M059J (cell line): ENCODE measurements at places on chromosomes 1 and 21. TPM values are rescaled to one million over a fixed set of nuclear protein-coding genes. Genes with fewer than 3 reads are reported as not detected.

DNA sequence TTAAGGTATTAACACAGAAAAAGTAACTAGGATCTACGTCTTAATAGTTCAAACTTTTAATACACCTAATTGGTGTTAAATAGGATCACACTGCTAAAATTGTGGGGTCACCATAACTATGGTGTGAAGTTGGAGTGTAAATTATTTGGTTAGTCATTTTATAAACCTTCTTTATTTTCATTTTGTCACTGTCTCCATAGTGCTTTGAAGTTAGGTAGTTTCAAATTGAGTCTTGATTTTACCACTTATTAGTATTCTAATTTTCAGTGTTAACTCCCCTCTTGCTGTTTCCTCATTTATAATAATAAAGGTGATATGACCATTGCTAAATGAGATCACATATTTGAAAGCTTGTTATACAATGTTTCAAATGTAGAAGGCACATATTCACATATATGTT is 738.1 kb upstream of the CHRM3 start:
- no peak for DNase-seq

Gene KRTAP10-11
- total RNA-seq = not detected in 2 replicates

Gene CCNL2
- 29.9 and 35.2 TPM in 2 replicates for total RNA-seq

DNA sequence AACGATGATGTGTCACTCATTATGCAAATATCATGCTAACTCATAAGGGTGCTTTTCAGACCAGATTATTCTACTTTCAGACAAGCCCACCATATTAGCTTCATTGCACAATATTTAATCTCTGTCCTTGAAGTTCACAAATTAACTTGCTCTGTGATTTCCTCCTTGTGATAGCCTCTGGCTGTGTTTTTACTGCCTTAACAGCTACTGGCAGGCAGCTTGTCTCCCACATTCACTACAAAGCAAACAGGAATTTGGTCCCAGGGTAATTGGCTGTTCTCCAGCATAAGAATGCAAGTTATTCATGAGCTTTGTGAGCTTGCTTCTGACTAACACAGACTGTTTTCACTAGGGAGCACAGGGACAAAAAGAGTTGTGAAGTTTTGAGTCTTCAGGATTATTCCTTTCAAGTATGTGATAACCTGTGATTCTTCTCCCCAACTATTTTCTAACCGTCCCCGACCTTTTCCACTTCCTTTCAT is 87.9 kb upstream of the HMCN1 start:
- peak; percentile 100 for DNase-seq

- DNase-seq = no peak
Measured at GRCh38 chr1:37846647-37847339, 12.6 kb downstream of the MTF1 start.

Gene PAQR6
- total RNA-seq = 0.37 and 1.0 TPM in 2 replicates

GRCh38 chr21:16454399-16454798 is 724.6 kb downstream of the USP25 start:
- no peak for DNase-seq

Gene TMEM269
- total RNA-seq = 0.02 TPM in 1 of 2 replicates, not detected in the other

GRCh38 chr1:64117492-64117891 is 85.9 kb upstream of the UBE2U start:
- no peak for DNase-seq

Gene OR2T29
- total RNA-seq = not detected in 2 replicates

Gene CFHR5
- total RNA-seq = not detected in 2 replicates

Gene ZNF644
- total RNA-seq = 37.3 and 46.9 TPM in 2 replicates

GRCh38 chr1:53343831-53344668 is 16.2 kb upstream of the LRP8 start:
- peak; percentile 42 for DNase-seq

Gene ADORA3
- not detected in 2 replicates for total RNA-seq

GRCh38 chr1:229689904-229690303 is 63.9 kb downstream of the URB2 start:
- DNase-seq = no peak

Gene SLAMF8
- 0.05 and 0.25 TPM in 2 replicates for total RNA-seq

DNA sequence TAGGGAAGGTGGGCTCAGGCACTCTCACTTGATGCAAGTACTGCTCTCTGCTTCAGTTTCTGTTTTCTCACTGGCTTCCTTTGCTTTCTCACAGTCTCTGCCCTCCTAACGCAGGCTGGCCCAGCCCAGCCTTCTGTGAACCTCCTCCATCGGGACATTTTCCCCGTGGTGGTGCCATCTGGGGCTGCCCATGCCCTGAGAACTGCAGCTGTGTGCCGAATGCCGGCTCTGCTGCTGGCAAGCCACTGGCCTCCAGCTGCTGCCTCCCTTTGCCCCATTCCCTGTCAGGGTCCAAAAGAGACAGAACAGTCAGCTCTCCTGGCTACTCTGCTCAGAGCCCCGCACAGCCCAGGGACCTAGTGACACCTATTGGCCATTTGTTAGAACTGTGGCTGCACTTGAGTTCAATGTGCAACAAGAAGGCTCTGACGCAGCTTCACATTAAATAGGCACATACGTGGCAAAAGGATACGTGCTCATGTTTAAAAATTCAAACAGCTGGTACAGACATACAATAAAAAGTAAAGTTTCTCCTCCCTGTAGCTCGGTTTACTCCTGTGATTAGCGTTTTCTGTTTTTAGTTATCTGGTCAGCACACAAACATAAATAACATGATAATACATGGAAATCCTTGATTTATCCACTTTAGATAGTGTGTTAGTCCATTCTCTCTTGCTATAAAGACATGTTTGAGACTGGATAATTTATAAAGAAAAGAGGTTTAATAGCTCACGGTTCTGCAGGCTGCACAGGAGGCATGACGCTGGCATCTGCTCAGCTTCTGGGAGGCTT is 46.6 kb downstream of the FCRL5 start:
- peak; percentile 57 for DNase-seq

Gene AURKAIP1
- 141 and 178 TPM in 2 replicates for total RNA-seq

- peak; percentile 9 for DNase-seq
Measured at GRCh38 chr1:197440715-197441114, 172.7 kb downstream of the CRB1 start.

GRCh38 chr1:87334351-87335174 is 5.9 kb downstream of the LMO4 start:
- DNase-seq = peak; percentile 66

Gene SHISA4
- 63.9 and 64.2 TPM in 2 replicates for total RNA-seq

Gene C1orf226
- total RNA-seq = 2.2 and 2.6 TPM in 2 replicates

DNA sequence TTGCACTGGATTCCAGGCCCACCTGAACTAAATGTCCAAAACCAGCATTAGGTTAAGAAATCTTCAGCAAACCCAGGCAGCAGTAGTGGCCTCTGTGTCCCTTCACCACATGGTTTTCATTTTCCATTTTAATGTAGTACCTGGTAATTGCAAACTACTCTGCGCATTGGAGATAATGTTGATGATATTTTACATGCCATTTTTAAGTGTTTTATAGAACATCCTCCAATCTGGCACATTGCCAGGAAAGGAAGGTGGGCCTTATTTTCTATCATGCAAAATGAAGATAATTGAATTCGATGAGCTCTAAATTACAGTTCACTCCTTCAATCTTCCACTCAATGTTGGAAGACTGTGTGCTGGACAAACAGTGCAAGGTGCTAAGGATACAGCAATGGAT is 89.5 kb downstream of the ZC3H11B start:
- no peak for DNase-seq

DNA sequence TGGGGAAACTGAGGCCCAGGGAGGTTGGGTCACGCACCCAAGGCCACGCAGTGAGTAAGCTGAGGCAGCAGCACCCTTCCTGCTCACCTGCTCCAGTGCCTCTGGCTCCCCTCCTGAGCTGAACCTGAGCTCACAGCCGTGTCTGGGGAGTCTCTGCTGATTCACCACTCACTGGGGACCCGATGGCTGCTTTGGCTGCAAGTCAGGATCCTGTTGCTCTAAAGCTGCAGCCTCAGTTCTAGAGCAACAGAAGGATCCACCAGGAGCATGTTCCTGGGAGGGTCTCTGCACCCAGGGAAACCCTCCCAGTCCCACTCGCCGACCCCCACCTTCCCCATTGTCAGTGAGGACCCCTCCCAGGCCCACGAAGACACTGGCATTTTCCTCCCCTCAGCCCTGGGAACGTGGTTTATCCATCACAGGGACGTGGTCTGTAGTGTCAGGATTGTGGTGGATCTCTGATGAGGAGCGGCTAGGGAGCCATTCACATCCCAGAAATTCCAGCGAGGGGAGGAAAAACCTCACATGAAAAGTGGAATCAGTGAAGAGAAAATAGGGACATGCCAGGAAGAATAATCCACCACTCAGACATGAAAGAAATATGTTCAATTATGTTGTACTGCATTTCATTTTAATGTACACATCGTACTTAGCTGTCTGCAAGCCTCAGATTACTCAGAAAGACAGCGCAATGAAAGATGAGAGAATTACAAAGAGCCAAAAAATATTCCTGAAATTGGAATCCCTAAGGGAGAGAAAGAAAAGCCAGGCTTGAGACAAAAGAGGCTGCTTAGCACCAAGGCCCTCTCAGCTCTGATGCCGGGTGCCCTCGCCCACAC is 447.2 kb downstream of the MATN1 start:
- no peak for DNase-seq

GRCh38 chr1:20413776-20414140 is 72.3 kb downstream of the CAMK2N1 start:
- DNase-seq = no peak

- peak; percentile 96 for DNase-seq
Measured at GRCh38 chr1:230849451-230850224, 18.7 kb downstream of the C1orf198 start.

Gene FALEC
- total RNA-seq = not detected in 2 replicates

Gene MFAP2
- total RNA-seq = 0.12 TPM in 1 of 2 replicates, not detected in the other

- no peak for DNase-seq
Measured at GRCh38 chr1:239382666-239383065, 3.7 kb upstream of the CHRM3 start.

Gene FBLIM1
- total RNA-seq = 117 and 156 TPM in 2 replicates

GRCh38 chr1:241513378-241513777 is 6.2 kb downstream of the FH start:
- no peak for DNase-seq

Gene SYT6
- not detected in 2 replicates for total RNA-seq

DNA sequence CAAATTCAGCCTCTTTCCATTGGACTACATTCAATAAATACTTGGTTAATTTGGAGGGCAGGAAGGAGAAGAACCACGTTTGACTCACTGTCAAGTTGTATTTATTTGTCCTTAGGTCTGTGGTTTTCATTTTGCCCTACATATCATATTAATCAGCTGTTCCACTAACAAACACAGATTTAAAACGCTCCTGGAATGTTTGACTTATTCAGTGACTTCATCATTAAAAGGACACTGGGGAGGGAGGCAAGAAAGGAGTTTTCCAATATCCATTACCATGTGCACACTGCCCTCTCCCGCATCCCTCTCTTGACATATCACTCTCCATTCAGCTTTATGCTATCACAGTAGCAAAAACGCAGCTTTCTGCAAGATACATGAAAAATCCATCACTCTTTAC is 98.2 kb upstream of the C1orf87 start:
- peak; percentile 68 for DNase-seq

GRCh38 chr1:41901551-41901950 is 17.2 kb downstream of the HIVEP3 start:
- no peak for DNase-seq

GRCh38 chr1:168671782-168672181 is 57.2 kb downstream of the DPT start:
- DNase-seq = no peak

Gene OR10X1
- total RNA-seq = not detected in 2 replicates

DNA sequence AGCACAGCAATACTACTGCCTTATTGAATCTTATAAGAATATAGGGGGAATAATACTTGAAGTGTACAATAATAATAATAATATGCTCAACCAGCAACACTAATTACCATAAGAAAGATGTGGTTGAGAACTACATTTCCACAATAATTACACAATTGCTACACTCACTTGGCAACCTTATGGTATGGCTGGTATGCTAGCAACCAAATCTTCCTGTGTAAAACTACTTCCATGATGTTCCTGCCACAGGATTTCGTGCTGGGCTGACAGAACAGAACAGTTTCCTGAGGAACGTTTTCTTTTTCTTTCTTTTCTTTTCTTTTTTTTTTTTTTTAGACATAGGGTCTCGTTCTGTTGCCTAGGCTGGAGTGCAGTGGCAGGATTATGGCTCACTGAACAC is 50.6 kb downstream of the KIF26B start:
- DNase-seq = no peak

DNA sequence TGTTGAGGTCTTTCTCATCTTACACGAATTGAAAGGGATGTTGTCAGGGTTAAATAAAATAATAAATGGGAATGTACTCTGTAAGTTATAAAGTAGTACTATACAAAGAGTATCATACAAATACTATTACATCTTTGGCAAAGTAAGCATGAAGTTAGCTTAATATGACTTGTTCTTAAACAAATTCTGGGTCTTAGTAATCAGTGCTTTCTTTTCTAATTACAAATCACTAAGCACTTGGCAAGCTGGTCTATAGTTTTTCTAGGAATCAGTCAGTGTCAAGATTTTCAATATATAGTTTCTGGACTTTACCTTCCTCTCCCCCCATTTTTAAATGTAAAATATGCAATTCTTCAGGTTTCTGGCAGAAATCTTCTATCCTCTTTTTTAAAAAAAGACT is 6.9 kb downstream of the LYST start:
- DNase-seq = no peak

GRCh38 chr1:237736372-237737029 is 154.2 kb downstream of the ZP4 start:
- peak; percentile 12 for DNase-seq

Gene SEC16B
- 0.79 and 1.2 TPM in 2 replicates for total RNA-seq

DNA sequence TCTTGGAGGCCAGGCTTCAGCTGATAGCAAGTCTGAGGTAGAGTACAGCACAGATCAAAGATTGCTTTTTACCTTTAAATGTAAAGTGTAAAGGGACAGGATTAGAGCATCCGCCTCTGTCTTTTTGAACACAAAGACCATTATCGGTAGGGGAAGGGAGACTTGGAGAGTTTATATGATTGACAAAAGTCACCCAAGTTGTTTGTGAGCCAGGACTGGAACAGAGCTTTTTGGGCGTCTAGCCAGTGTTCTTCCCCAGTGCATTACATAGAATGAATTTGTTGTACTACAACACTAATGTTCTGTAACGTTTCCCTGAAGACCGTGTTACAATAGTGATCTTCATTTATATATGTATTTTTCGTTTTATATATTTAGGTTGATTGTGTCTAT is 9.3 kb upstream of the PIGC start:
- DNase-seq = no peak

Gene RAB7B
- total RNA-seq = 0.44 and 0.69 TPM in 2 replicates

Gene LCE2B
- not detected in 2 replicates for total RNA-seq

GRCh38 chr1:58392083-58392482 is 154.4 kb downstream of the OMA1 start:
- no peak for DNase-seq

DNA sequence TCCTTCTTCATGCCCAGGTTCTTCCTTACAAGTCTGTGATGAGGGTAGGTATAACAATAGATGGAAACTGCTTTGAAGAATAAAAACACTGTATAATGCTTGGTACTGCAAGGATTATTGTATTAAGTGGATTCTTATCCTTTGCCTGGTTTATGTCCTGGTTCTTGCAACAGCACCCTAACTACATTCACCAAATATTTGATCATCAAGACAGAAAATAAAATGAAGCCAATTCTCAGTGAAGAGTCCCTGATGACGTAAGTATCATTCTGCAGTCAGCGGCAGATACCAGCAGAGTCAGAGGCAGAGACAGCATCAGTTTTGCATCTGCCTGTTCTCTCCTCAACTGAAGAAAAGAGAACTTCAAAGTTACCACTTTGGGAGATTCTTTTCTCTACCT is 19.7 kb downstream of the ARHGEF11 start:
- no peak for DNase-seq

Gene OR2M3
- not detected in 2 replicates for total RNA-seq
